H1 (cell line): ENCODE measurements at places on chromosomes 4 and X. TPM values are rescaled to one million over a fixed set of nuclear protein-coding genes. Genes with fewer than 3 reads are reported as not detected.

The CYSLTR1 gene
- polyA plus RNA-seq = 0.09 TPM in 1 of 2 replicates, not detected in the other

The CTAG1B gene
- not detected in 2 replicates for polyA plus RNA-seq

The IBSP gene
- not detected in 2 replicates for polyA plus RNA-seq

The GPRASP1 gene
- 0.47 and 0.65 TPM in 2 replicates for polyA plus RNA-seq

The AMMECR1 gene
- polyA plus RNA-seq = 7.5 and 10.2 TPM in 2 replicates

The GRIA2 gene
- polyA plus RNA-seq = not detected in 2 replicates

The GPR82 gene
- not detected in 2 replicates for polyA plus RNA-seq

The MSX1 gene
- polyA plus RNA-seq = 0.47 and 0.75 TPM in 2 replicates

GRCh38 chr4:102640669-102641068, 120.1 kb downstream of the MANBA start:
- DNase-seq = no peak

- peak; percentile 46 for DNase-seq
Measured at GRCh38 chrX:70998411-70999027, 67.6 kb upstream of the SLC7A3 start.

GRCh38 chr4:150167054-150167453, 88.8 kb downstream of the DCLK2 start:
- DNase-seq = no peak

DNA sequence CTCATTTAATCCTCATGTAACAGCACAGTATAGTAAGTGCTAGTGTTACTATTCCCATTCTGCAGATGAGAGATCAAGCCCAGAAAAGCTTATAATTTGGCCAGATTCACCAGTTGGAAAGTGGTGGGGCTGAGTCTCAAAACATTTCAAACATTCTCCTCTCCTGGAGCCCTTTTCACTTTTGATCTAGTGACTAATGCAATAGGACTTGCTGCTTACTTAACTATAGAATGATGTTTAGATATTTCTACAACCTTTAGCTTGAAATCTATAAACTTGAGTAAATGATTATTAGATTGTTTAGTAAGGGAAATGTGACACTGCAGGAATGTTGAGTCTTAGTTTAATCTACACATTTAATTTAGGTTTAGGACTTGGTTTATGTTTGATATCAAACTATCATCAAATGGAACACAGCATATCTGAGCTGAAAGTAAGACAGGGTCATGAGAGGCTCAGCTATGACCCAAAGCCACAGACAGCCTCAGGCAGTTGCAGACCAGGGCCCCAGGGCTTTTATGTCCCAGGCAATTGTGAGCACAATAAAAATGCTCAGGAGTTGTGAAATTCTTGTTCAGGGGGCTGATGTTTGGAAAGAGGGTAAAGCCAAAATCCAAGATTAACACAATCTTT, 199.5 kb upstream of the HS3ST1 start:
- no peak for DNase-seq

DNA sequence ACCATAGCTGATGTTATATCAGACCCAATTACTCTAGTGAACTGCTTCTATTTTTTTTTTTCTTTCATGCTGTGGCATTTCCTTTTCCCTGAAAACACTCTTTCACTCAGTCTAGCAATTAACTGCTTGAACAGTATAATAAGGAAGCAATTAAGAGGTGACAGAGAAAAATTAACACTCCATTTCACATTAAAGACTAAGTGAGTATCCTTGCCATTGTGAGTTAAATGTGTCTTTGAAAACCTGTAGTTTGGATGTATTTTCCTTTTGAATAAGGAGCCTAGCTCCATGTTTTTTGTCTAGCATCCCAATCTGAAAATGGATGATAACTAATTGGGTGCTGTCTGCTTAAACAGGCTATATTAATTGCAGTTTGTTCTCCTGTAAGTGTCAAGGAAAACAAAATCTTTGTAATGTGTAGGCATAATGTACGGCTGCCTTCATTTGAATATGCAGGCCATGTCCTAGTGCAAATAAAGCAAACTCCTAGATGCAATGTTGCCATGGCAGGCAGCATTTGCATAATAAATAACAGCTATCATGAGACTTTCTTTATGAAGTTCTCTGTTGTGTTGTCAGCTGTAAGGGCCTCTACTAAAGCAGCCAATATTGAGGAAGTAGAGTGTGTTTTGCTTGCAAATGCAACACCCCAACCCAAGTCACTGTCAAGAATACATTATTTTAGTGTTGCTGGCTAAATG, 416.7 kb downstream of the ZIC3 start:
- DNase-seq = no peak

GRCh38 chr4:1152290-1152689, 20.1 kb downstream of the SPON2 start:
- no peak for DNase-seq

DNA sequence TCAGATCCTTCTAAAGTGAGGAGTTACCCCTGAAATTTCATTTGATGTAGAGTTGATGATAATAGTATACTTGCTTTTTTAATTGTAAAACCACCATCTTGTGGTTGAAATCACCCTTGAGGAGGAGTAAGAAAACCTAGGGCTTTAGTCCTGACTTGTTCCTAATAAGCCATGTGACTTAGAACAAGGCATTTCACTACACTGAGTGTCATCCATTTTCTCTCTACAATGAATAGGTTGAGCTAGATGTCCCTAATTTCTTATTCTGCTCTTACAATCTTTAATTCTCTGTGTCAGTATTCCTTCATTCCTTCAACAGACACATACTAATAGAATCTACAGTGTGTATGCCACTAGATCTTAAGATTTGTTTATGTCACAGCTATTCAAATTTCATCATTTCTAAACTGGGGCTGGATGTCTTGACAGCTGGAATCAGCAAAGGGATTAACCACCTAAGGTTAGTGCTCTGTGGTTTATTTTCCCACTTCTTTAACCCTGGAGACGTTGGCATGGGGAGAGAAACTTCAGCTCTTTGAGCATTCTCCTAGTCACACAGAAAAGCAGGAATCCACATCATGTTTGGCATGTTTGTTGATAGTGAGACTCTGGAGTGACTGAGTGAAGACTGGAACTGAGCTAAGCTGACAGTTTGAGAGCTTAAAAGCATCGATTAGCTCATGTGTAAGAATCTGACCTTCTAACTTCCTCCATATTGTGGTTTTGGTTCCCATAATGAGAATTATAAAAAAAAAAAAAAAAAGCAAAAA, 246.3 kb downstream of the NDST4 start:
- no peak for DNase-seq

GRCh38 chr4:126375462-126376054, 1060.8 kb downstream of the FAT4 start:
- DNase-seq = no peak

- no peak for DNase-seq
Measured at GRCh38 chrX:154727418-154727817, 23.5 kb downstream of the GAB3 start.

DNA sequence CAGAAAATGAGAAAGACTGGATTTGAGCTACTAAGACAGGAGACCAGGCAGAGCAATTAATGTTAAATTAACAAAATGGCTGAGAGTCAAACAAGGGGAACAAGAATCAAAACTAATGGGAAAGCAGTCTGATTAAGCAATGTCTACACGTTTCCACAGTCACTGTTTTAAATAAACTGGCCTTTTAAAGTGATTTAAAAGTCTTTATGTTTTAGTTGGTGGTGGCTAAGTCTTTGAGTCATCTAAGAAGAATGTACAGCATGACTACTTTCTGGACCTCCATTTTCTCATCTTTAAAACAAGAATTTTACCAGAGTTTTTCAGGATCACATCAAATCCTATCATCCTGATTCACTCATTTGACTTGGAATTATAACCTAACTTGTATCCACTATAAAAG, 233.8 kb downstream of the ENOX2 start:
- no peak for DNase-seq

GRCh38 chrX:47184486-47184885, 9.1 kb upstream of the UBA1 start:
- DNase-seq = no peak

GRCh38 chr4:188430384-188430783, 291.1 kb downstream of the TRIML1 start:
- no peak for DNase-seq

DNA sequence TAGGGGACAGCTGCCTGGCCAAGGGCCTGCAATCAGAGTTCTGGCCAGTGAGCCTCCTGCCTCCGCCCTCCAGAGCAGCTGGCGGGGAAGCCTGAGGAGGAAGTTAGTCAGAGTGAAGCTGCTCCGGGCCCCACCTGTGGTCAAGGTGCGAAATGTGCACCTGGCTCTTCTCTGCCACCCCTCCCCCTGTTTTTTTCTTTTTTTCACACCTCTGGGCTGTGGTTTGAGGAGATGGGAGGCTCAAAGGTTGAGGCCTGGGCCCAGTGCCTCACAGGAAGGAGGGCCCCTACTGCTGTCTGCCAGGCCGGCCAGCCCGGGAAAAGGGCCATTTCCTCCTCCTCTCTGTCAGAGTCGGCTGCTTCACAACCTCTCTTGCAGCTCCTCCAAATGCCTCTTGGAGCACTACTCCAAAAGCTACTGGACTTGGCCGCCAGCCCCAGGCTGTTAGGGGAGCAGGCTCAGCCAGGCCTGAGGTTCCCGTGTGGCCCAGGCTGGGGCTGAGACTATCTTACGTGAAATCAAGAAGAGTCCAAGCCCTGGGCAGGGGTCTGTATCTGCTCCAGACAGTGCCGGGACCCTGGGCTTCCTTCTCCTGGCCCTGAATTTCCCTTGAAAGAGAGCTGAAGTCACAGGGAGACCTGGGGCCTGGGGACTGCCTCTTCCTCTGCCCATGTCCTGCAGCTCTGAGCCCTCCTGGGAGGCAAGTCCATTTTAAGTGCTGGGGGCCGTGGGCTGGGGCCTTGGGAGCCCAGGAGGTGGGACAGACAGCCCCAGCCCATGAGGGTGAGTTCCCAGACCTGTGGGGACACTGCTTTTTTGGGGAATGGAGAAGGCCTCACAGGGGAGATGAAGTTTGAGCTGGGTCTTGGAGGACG, 4.5 kb upstream of the CXCR3 start:
- no peak for DNase-seq
